HS-5 (cell line): ENCODE measurements at places on chromosomes 7 and 10.

DNA sequence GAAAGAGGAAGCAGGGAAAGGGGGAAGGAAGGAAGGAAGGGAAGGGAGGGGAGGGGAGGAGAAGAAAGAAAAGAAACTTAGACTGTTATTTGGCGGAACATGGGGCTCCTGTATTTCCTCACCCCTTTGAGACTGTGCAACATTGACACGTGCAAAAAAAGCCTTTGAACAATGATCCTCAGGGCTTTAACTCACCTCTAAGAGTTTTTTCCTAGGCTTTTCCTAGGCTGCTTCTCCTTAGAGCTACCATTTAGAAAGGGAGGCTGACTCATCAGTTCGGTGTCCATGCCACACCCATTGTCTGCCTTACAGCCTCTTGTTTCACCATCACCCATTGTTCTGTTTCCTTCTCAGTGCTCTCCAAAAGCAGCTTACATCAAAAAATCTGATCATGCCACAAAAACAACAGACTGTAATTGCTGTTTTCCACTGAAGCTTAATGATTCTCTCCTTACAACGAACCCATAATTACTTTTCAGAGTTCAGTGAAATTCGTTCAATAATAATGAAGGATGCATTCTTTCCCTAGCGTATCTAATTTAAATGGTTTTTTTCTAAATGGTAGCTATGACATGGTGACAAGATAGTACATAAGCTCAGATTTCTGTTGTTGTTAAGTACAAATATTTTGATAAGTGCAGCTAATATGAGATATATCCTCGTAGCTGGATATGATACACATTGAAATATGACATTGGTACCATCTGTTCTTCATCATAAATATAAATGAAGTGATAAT is 90.8 kb downstream of the PRLHR start:
- DNase-seq = peak; percentile 78

GRCh38 chr10:28619455-28619854 is 57.9 kb upstream of the BAMBI start:
- DNase-seq = no peak

DNA sequence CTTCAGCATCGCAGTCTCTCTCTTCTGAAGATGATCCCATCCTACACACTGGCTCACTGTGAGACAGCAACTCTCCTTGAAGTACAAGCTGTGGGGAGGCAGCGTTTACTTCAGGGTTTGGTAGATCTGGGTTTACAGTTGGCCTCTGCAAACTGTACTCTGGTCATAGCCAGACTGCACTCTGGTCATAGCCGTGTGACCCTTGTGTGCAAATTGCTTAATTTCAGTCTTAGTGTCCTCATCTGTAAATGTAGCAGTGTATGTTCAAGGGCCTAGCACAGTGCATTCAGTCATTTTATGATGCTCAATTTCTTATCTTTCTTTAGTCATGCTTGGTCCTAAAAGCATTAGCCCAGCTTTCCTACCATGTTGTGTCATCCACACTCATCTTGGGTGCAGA is 188.2 kb downstream of the LRMDA start:
- no peak for DNase-seq

DNA sequence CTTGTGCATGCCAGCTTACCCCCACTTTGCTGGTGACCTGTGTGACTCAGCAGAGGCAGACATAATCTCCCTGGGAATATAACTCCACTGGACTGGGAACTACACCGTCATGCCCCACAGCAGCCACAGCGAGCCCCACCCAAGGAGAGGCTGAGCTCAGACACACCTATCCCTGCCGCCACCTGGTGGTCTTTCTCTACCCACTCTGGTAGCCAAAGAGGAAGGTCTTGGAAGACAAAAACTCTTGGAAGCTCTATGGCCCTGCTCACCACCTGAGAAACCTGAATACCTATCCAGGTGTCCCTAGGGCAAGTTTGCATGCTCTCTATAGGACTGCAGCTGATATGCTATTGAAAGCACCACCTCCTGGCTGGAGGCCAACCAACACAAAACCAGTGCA is 48.1 kb downstream of the MYO3A start:
- no peak for DNase-seq

- DNase-seq = peak; percentile 84
Measured at GRCh38 chr7:47795631-47796030, 152.6 kb downstream of the PKD1L1 start.

DNA sequence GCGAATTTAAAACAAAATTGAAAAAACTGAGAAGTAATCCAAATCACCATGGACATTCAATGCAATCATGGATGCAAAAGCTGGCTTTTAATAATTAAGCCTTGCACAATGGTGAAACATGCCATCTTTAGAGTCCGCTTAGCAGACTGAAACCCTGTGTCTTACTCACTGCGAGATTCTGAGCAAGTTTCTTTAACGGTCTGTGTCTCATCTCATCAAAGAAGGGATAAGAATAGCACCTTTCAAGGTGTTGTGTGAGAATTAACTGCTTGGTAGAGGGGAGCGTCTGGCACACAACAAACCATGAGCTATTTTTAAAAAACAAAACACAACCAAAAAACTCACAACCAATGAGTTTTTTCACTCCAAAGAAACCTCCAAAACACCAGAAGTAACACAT is 21.4 kb downstream of the ACBD7 start:
- DNase-seq = no peak

DNA sequence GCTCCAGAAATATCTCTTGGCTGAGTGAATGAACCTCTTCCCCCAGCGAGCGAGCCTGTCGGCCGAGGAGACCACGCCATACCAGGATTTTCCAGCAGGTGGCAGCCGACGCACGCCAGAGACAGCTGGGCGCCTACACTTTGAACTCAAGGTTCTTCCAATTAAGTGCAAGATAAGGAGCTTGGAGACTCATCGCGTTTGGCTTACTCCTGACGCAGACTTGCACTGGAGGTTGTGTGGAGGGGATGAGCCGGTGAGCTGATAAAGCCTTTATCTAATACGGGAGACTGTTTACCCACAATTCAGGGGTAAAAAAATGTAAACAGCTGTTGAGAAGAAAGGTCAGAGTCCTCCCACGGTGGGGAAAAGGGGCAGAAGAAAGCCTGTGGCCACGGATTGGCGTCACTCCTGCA is 45.9 kb upstream of the EMX2 start:
- peak; percentile 65 for DNase-seq

DNA sequence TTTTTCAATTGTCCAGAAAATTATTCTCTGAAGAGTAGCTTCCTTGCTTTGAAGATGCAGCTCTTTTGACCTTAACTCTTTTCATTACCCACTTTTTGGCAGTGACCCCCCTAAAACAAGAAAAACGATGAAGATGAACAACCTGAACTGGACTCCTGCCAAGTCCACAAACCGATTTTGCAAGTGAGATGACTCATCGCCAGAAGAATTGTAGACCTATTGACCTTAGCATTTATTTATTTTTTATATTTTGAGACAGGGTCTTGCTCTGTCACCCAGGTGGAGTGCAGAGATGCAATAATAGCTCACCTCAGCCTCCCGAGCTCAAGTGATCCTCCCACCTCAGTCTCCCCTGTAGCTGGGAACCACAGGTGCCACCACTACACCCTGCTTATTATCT is 859.2 kb downstream of the GATA3 start:
- DNase-seq = no peak

- no peak for DNase-seq
Measured at GRCh38 chr7:150378115-150378852, 846 bp upstream of the ZNF775 start.

DNA sequence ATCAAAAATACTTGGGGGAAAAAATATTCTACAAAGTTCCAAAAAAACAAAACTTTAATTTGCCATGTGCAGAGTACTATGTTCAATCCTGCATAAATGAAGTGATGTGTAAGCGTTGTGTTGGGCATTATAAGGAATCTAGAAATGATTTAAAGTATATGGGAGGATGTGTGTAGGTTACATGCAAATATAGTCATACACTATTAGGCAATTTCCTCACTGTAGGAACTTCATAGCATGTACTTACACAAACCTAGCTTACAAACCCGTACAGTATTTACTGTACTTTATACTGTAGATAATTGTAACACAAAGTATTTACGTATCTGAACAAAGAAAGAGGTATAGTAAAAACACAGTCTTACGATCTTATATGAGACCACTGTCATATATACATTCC is 72.3 kb downstream of the NRBF2 start:
- DNase-seq = no peak

- no peak for DNase-seq
Measured at GRCh38 chr10:23317416-23317815, 27.2 kb downstream of the C10orf67 start.

DNA sequence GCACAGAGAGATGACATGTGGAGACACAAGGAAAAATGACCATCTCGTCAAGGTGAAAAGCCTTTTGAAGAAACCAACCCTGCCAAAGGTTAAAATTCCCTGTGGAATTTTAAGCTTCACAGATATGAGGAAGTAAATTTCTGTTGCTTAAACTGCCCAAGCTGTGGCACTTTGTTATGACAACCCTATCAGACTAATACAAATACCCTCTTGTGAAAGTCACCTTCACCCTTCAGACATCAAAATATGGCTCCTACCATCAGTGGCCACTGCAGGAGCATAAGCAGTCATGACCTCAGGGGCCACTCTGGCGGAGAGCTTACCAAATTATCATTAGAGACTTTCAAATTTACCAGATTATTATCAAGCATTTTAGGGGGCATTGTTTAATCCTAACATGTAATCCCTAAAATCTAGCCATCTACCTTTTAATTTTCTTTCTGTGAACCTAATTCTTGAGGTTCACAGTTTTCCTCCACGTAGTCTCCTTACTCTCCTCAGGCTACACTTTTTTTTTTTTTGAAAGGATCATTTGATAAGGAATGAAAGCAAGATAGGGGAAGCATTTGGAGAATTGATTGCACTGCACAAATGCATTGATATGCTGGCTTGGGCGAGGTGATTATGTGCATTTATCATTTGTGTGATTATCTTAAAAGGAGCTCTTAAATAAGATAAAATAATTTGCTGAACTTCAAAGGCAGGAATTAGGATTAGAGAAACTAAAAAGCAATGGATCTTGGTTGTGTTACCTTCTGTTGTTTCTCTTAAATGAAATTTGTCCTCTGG is 90.3 kb downstream of the TMEM168 start:
- no peak for DNase-seq

DNA sequence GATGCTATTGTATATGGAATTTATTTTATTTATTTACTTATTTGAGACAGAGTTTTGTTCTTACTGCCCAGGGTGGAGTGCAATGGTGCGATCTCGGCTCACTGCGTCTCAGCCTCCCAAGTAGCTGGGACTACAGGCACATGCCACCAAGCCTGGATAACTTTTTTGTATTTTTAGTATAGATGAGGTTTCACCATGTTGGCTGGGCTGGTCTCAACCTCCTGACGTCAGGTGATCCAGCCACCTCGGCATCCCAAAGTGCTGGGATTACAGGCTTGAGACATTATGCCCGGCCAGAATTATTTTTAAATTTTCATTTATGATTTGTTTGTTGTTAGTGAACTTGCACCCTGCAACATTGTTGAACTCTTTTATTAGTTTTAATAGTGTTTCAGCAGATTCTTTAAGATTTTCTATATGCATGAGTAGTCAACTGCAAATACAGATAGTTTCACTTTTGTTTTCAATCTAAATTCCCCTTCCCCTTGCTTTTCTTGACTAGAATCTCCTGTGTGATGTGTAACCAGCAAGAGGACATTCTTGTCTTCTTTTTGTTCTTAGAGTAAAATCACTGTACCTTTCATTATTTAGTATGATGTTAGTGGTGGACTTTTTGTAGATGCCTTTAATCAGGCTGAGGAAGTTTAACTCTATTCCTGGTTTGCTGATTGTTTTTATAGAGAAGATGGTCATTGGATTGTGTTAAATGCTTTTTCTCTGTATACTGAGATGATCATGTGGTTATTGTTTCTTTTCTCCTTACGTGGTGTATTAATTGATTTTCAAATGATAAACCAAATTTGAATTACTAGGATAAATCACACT is 27.8 kb downstream of the ZNF33A start:
- DNase-seq = no peak
